ENCODE measurements at places on chromosomes 7 and 10.

DNA sequence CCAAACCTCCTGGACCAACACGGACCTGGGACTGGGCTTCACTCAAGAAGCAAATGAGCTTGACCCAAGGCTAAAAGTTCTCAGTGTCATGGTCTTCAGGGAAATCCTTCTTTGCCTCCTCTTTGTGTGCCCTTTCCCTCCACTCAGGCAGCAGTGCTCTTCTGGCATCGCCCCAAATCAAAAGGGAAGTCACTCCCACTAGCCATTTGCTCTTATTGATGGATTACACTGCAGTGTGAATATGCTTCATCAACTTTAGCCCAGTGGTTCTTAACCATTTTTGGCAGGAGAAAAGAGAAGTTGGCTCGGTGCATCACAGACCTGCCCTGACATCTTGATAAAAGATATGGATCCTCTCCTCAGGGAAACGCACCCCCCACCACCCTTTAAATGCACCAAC is 19.2 kb upstream of the IKZF1 start:
- no peak for DNase-seq

- no peak for DNase-seq
Measured at GRCh38 chr7:157488281-157488680, 151.5 kb downstream of the DNAJB6 start.

- DNase-seq, result peak; percentile 16
Measured at GRCh38 chr10:31745612-31746376, 182.8 kb downstream of the ARHGAP12 start.

GRCh38 chr10:129621693-129622092 is 154.7 kb downstream of the MGMT start:
- no peak for DNase-seq

DNA sequence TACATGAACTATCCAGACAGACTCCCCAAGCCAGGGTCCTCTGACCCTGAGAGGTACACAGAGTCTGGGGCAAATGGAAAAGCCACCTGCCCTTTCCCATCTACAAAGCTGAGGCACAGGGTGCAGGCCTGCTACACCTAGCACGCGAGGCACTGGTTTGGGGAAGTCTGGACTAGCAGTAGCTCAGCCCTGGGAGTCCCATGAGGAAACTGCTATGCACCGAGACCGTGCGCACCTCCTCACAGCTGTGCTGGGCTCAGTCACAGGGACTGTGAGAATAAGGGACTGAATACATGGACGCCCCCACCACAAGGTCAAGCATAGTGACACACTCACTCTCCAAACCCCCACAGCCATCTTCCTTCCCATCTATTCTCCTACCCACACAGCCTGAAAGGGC is 8.2 kb downstream of the MAT1A start:
- no peak for DNase-seq

DNA sequence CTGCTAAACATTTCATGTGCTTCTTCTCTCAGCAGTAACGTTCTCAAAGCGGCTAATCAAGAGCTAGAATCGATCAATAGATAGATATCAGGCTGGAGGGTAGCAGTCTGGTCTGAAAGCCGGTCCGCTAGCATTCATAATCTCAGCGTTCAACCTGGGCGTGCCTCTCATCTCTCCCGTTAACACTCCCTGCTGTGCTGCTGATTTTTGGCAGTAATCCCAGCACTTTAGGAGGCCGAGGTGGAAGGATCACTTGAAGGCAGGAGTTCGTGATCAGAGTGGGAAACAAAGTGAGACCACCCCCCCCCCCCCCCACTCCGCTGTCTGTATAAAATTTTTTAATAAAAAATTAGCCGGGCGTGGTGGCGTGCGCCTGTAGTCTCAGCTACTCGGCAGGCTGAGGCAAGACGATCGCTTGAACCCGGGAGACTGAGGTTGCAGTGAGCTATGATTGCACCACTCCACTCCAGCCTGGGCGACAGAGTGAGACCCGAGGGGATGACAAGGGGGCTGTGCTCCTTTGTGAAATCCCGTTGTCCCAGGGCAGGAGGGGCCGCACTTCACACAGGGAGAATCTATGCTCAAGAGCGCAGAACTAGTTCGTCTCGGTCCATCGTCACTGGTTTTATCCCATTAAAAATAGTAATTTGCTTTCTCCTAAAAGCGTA is 624 bp upstream of the CEP55 start:
- DNase-seq, result no peak

DNA sequence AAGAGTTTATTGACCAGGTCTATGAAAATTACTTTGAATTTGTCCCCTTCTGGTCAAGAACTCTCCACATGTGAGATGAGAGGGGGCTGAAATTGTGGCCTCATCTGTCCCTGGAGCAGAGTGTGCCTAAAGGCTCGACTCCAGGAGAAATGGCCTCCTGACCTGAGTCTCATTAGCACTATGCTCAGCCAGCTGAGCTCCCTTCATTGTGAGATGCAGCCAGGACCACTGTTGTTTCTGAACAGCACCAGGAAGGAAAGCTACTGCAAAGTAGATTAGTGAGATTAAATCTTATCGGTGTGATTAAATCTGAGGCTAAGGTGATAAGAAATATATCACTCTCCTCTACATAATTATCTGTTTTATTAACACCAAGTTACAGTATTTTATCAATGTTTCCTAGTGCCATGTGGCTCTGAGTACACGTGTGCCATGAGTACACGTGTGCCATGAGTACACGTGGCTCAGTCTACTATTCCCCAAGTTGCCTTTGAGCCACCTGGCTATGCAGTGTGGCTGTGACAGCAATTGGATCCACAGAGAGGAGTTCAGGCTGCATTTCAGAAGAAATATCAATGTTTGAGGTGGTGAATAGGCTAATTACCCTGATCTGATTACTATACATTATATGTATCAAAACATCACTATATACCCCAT is 126.9 kb downstream of the IPMK start:
- DNase-seq, result no peak

DNA sequence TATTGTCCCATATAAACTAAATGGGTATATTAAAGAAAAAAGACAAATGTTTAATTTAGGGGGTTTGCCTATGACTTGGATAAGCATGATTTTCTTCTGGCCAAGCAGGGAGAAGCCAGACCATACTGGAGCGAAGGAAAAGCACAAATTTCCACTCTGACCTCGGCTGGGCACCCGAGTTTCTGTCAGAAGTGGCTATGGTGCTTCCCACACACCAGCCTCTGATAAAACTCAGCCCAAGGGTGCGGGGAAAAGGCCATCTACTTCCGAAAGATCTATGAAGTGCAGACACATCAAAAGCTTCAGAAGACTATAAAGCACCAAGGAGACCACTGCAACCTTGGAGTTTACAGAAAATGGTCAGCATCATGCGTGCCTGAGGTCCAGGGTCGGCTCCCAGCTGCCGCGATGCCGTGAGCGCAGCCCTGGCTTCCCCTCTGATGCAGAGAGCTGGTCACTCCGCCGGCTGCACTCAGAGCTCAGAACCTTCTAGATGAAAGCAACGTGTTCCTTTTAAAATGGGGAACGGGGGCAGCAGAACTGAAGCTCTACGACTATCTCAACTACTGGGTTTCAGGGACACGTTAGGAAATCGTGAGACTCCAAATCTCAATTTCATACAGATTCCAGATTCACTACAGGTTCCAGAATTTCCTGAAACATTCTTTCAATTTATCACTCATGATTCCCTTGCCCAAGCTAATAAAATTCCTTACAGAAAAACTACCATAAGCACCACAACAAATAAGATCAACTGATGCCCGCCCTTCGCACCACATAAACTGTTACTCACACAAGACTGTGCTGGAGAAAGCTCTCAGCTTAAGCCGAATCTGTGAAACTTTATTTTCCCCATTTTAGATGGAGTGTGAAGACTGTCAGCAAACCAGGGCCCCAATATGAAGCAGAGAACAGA is 84.5 kb downstream of the DIP2C start:
- no peak for DNase-seq

DNA sequence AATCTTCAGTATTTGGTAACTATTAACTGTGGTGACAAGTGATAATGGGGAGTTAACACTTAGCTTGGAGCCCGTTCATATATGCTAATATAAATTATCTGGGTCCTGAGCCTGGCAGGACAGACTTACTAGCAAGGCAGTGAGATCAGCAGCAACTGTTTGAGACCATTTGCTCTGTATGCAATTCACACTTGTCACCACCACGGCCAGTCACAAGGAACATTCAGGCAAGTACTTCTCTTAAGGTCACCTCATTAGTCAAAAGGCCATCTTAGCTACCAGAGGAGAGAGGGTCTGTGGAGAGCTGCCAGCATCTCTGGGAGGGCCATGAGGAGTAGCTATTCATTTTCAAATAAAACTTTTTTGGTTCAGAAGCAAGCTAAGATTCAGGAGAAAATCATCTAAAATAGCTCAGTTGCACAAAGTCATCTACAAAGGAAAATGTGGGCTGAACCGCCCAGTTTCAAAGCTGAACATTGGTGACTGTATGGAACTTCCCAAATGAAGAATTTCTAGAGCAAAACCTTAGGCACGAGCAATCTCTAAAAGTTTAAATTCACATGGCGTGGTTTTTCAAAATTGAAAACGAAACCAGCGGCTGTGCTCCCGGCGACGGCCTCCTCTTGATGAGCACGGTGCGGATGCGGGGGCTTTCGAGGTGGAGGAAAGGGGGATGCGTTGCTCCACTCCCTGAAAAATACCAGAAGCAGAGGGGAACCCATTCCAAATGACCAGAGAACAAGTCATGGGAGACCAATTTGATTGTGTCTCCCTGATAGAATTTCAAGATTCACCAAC is 233.5 kb upstream of the MGMT start:
- DNase-seq, result no peak

GRCh38 chr10:125257521-125258108 is 97.3 kb upstream of the CTBP2 start:
- DNase-seq, result no peak

DNA sequence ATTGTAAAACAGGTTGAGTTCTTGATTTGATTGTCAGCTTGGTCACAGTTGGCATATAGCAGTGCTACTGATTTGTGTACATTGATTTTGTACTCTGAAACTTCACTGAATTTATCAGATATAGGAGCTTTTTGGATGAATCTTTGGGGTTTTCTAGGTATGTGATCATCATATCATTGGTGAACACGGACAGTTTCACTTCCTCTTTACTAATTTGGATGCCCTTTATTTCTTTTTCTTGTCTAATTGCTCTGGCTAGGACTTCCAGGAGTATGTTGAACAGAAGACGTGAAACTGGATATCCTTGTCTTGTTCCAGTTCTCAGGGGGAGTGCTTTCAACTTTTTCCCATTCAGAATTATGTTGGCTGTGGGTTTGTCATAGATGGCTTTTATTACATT is 86.9 kb downstream of the EXOC4 start:
- DNase-seq, result no peak

- no peak for DNase-seq
Measured at GRCh38 chr7:30988351-30989005, 24.7 kb downstream of the GHRHR start.

DNA sequence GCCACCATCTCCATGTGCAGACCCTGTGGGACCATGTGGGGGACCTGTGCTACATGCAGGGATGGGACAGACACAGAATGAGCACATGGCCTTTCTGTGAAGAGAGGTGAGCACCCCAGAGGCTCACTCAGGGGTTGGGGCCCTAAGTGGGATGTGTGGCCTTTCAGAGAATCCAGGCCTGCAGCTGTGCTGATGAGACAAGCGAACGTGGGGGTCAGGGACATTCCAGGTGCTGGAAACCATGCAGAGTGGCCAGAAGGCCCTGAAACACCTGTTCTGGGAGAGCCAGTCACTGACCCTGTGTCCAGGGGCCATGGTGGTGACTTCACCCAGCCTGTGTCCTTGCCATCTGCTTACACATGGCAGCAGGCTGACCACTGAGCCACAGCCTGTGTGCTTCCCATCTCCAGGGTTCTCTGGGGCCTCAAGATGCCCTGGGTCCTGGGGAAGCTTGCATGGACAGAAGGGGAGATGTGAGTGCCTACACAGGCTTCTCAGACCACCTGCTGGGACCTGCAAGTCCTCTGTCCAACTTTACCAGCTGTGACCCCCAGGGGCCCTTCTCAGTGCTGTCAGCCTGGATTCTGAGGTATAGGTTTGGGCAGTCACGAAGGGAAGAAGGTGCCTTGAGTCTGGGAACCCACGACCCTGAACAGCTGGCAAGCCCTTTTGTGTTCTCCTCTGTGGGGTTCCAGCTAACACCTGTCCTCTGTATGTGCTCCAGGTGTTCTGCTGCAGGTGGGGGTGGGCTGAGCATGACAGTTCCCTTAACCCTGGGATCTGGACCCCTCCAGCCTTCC is 17.6 kb downstream of the RAMP3 start:
- no peak for DNase-seq

- no peak for DNase-seq
Measured at GRCh38 chr10:28201410-28202400, 101.2 kb downstream of the MPP7 start.

- DNase-seq, result no peak
Measured at GRCh38 chr10:85888559-85888958, 478.0 kb downstream of the GRID1 start.

GRCh38 chr7:134991469-134992339 is 5.4 kb downstream of the AGBL3 start:
- DNase-seq, result no peak

DNA sequence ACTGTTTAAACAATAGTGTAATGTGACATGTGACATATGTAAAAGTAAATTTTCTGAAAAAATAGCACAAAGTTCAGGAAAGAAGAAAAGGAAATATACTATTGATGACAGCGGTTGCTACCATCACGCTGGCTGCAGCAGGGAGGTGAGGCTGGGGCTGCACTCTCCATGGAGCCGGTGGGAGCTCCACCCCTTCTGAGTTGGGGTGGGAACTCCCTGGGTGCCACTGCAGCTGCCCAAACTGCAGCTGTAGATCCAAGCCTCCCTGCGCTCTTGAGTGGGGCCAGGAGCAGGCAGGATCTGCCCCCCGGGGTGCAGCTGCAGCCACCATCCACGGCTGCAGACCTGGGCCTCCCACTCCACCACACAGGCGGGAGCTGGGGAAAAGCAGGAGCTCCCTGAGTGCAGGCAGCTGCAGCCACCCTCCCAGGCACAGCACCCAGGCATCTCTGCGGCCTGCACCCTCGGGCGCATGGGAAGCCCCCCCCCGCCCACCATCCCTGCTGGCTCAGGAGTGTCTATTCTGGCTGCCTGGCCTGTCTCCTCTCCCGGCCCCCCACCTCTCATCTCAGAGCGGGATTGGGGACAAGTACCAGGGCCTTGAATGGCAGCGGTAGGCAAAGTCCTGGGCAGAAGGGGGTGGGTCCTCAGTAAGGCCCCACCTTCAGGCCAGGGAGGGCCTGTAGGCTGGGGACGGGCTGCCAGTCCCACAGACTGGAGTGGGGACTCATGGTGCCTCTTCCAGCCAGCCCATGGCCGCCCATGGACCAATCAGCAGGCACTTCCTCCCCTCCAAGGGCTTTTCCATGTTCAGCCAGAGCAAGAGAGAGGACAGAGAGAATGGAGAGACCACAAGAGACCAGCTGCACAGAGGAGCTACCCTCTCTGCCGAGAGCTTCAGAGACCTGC is 50.1 kb downstream of the TNS3 start:
- DNase-seq, result no peak

DNA sequence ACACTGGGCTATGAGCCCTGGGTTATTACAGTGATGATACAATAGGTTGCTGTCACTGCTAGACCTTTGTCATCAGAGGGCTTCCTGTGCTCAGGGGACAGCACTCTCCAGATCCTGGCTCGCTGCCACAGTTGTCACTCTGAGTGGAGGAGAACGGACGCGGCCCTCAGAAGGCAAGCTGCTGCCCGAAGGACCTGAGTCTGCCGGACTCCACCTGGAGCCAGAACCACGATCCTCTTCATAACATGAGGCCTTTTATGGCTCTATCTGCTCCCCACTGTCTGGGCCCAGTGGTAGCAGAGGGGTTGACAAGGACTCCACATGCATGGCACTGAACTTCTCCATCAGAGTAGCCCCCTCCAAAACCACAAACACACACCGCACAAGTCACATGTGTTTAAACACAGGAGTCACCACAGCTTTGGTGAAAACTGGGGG is 94.7 kb upstream of the EFCAB10 start:
- DNase-seq, result peak; percentile 30

Measured in activated CD4-positive, alpha-beta T cell treated with anti-CD3 and anti-CD28 coated beads for 1 hour (primary cell).